ENCODE measurements at places on chromosomes 5 and 9.

DNA sequence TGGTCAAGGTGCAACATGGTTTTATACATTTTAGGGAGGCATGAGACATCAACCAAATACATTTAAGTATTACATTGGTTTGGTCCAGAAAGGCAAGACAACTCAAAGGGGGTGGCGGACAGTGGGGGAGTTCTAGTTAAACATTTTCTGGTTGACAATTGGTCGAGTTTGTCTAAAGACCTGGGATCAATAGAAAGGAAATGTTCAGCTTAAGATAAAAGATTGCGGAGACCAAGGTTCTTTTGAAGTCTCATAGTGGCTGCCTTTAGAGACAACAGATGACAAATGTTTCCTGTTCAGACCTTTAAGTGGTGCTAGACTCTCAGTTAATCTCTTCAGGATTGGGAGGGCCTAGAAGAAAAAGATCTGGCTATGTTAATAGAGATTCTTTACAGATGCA, 47.7 kb upstream of the TTC39B start:
- no peak for DNase-seq

DNA sequence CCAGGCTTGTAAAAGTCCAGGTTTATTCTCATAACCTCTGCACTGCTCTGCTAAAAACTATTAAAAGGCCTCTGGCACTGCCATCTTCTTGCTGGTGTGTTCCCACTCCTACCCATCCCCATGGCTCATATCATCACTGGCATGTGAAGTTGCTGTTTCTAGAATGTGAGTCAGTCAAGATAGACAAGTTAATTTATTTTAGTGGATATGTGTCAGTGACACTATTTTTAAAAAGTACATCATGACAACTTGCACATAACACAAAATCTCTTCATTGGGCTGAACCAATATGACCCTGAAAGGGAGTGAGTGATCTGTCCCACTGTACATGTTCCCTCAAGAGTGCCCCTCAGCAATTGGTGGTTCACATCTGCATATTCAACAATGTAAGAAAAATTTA, 299.7 kb downstream of the NFIB start:
- no peak for DNase-seq

GRCh38 chr5:17951392-17952169, 317.3 kb downstream of the TAF11L14 start:
- DNase-seq, result peak; percentile 54

- DNase-seq, result no peak
Observed at GRCh38 chr5:42483472-42484154, 60.4 kb downstream of the GHR start.

GRCh38 chr5:6570530-6570929, 62.3 kb downstream of the NSUN2 start:
- DNase-seq, result no peak

DNA sequence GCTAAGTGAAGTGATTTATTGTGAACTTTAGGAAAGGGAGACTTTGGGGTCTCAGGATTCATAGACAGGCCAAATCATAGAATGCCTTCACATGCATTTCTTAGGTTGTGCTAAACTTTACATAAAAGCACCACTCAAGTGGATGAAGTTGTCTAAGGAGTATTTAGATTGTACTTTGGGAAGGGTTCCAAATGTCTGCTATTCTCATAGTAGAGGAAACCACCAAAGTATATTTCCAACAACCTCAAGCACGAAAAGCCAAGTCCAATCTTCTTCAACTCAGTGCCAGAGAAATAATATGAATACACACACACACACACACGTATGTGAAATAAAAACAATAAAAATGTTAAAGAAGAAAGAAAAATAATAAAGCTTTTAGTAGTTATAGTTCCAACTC, 41.8 kb downstream of the ENC1 start:
- no peak for DNase-seq

DNA sequence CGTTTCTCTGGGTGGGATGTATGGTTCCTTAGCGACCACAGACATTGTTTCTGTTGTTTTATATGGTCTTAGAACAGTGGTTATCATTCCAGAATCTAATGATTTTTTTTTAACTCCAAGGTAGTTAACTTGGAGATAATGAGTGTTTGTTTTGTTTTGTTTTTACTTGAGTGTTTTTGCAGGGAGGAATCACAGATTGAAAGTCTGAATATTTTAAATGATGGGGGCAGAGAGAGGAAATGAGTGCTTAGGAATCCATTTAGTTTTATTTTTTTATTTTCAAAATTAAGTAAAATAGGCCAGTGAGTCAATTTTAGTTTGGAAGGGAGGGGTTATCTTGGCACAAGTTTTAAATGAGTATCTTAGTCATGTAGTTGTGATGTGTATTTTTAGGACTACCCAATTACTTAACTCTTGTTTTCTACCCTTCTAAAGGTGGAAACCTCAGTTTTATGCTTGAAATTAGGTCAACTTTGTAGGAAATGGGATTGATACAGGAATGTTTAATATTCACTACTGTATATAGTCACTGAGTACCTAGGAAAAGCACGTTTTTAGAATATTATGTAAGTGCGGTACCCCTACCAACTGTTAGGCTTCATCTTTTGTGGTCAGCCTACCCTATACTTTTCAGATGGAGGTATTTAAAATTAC, 2.0 kb downstream of the UBE2R2 start:
- DNase-seq, result no peak

DNA sequence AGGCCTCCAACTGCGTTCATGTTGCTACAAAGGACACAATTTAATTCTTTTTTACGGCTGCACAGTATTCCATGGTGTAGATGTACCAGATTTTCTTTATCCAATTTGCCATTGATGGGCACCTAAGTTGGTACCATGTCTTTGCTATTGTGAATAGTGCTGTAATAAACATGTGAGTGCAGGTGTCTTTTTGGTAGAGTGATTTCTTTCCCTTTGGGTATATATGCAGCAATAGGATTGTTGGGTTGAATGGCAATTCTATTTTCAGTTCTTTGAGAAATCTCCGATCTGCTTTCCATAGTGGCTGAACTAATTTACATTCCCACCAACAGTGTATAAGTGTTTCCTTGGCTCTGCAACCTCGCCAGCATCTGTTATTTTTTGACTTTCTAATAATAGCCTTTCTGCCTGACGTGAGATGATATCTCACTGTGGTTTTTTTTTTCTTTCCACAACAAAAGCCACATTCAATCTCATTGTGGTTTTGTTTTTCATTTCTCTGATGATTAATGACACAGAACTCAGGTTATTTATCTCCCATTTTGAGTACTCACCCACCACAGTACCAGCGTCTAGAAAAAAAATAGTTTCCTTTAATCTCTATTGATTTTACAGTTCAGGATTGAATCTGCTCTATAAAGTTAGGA, 21.9 kb downstream of the ARRDC3 start:
- DNase-seq, result no peak

GRCh38 chr9:14096258-14096922, 217.6 kb downstream of the NFIB start:
- DNase-seq, result peak; percentile 92

DNA sequence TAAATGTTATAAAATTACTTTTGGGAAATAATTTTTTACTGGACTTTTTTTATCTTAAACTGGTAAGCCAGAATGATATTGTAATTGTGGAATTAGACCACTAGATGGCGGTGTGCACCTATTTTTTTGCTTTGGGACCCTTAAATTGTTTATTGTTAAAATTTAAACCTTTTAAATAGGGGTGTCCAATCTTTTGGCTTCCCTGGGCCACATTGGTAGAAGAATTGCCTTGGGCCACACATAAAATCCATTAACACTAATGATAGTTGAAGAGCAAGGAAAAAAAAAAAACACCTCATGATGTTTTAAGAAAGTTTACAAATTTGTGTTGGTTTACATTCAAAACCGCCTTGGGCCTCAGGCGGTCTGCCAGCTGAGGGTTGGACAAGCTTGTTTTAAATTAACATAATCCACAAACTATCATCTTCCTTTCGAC, 28.4 kb upstream of the GADD45G start:
- DNase-seq, result no peak

- no peak for DNase-seq
Observed at GRCh38 chr9:113352006-113352405, 2.7 kb downstream of the BSPRY start.

DNA sequence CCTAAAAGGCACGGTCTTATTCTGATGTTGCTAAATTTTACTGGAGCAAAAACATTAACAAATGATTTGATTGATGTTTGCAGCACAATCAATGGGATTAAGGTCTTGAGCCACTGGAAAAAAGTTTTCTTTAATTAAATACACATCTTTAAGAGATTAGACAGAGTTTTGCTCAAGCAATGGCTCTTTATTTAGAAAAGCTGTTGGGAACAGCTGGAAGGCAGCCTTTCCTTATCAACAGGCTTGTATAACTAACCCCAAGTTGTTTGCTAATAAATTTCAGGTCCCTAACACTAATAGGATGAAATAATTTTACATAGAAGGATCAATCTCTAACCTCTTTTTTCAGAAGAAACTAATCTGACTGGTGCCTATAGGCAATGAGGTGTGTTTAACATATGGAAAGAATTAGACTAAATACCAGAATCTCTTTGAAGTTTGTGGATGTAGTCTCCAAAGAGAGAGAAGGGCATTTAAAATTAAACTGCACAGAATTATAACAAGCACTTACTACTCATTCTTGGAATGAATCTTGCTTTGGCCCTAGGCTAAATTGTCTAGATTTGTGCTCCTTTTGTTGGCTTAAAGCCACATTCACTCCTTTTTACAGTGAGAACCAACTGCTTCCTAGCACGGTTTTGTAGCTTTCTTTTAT, 67.3 kb upstream of the TNFAIP8 start:
- no peak for DNase-seq

DNA sequence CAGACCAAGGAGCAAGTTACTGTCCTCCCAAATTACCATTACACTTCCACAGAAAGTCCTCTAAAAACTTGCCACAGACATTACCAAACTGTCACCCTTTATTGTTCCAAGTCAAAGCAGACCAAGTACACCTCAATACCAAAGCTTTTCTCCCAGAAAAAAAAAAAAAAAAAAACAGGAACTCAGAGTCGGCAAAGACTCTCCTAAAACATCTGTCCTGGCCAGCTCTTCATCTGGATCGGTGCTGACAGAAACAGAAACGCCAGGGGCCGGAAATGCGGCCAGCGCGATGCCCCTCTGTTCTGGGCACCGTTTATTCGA, 718 bp downstream of the DEPDC1B start:
- no peak for DNase-seq

DNA sequence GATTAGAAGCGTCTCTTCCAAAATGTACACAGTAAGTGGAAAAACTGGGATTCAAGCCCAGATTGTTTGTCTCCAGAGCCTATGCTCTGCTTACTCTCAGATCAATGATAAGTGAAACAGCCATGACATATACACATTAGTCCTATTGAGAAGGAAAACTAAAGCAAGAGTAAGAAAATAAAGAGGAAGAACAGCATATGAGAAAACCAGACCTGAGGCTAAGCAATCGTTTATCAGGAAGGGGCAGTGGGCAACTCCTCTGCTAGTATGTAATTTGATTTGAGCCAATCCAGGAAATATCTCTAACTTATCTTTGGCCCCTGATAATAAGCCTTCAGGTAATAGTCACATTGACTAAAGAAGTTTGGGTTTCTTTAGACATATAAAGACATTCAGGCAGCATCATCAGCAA, 789.9 kb upstream of the C9orf72 start:
- no peak for DNase-seq

DNA sequence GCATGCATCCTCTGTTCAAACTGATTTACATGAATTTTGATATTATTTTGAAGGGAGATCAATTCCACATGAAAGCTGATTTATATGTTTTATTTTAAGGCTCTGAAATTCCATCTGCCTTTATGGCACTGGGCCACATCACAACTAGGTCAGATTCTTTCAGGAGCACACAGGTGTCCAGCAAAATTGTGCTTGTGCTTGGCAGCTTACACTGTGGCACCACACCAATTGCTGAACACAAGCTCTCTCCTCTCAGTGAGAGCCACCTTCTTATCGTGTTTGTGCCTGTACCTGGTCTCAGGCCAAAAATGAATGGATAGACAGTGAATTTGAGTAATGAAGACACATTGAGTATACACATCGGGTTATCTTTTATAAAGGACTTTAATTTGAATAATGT, 200.4 kb downstream of the CDH10 start:
- DNase-seq, result no peak

DNA sequence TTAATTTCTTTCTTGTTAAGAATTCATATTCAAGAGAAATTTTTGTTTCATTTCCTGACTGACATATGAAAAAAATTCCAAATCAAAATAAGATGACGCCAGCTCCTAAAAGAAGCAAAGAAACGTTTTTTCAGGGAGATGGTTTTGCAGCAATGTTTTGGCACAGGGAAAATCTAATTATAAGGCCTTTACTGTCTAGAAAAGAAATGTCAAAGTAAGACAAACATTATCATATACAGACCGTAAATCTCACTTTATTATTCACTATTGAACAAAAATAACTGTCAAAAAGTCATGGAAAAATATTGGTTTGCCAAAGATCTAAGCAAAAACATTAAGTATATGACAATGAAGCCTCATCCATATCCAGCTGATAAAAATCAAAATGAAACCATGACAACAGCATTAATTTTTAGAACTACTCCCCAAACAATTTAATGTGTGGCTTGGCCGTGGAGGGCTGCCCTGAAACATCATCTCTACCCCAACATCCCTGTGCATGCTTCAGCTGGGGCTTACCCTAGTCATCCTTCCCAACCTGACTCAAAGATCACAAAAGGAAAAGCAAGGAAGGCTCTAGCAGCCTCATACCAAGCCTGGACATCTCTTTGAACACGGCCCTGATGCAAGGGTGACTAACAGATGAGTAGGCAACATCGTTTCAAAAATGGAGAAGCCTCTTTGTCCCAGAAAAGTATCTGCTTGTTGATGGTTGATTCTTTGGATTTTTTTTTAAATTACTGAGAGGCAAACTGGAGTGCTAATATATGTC, 95.6 kb downstream of the ARSB start:
- DNase-seq, result no peak

DNA sequence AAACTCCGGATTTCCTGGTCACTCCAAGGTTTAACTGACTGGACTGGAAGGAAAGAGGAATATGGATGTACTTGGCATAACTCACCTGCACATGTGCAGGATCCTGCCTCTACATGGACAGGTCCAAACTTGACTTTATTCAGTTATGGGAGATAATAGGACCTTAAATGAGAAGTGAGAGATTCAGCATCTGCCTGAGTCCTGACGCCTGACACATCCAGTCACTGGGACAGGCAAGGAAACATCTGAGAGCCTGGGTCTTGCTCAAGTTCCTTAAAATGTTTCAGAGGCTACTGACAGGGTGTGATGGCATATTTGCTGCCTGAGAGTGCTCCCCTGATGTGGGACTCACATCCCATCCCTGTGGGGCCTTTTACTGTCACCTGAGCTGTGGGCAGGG, 34.9 kb downstream of the ZNF354A start:
- no peak for DNase-seq

- no peak for DNase-seq
Observed at GRCh38 chr5:172795318-172795977, 24.5 kb upstream of the DUSP1 start.

GRCh38 chr9:17627641-17628040, 48.8 kb downstream of the SH3GL2 start:
- peak; percentile 36 for DNase-seq

Measured in NCI-H2081 treated with DMSO at 0.1 percent for 48 hours (cell line).